ENCODE measurements at places on chromosomes 3 and 15. TPM values are rescaled to one million over a fixed set of nuclear protein-coding genes. Genes with fewer than 3 reads are reported as not detected.

The C2CD4B gene
- 1.2 TPM for polyA plus RNA-seq

The FBLN2 gene
- 33.8 TPM for polyA plus RNA-seq

The GATA2 gene
- 38.3 TPM for polyA plus RNA-seq

The GOLGA8G gene
- polyA plus RNA-seq, result 0.06 TPM

The MCTP2 gene
- 22.0 TPM for polyA plus RNA-seq

The APOD gene
- 9.5 TPM for polyA plus RNA-seq

- DNase-seq, result no peak
Observed at GRCh38 chr3:182683858-182684257, 109.4 kb upstream of the ATP11B start.

DNA sequence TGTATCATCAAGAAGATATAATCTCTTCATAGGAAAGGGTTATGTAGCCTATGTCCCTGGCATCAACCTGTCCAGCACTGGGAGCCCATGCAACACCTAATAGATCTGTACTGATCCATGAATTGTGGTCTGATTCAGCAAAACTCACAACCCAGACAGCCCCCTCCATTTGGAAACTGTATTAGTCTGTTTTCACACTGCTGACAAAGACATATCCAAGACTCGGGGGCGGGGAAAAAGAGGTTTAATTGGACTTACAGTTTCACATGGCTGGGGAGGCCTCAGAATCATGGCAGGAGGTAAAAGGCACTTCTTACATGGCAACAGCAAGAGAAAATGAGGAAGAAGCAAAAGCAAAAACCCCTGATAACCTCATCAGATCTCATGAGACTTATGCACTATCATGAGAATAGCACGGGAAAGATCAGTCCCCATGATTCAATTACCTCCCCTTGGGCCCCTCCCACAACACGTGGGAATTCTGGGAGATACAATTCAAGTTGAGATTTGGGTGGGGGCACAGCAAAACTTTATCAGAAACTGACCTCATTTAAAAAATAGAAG, 83.3 kb downstream of the TRIM42 start:
- no peak for DNase-seq

DNA sequence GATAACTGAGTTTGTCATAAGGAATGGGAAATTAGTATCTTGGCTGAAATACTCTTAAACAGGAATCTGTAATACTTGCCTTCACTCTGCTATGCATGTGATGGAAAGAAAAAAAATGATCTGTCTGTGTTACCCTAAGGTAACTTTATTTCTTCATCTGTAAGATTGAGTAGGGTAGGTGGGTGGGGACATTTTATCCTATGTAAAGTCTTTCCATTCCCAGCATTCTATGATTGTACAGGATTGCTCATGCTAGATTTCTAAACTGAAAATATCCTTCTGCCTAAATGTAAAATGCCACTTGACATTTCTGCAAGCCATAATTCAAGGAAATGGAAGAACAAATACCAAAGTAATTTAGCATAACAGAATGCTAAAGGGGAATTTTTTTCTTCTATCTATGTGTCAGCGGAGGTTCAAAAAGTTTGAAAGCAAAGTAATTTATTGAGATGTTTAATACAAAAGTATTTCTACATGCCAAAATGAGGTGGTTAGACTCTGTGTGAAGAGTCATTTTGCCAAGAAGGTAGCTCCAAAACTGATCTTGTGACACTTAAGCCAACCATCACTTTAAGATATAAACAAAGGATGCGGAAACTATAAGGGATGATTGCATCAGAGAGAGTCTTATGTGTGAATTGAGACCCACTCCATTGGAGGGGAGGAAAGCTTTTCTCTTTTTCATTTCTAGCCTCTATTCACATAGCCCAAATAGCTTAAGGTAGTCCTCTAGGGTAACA, 46.6 kb upstream of the SERPINI2 start:
- DNase-seq, result no peak

GRCh38 chr15:78397382-78397781, 40.6 kb upstream of the IREB2 start:
- no peak for DNase-seq

GRCh38 chr15:71384501-71384900, 269.2 kb downstream of the THSD4 start:
- no peak for DNase-seq

- no peak for DNase-seq
Observed at GRCh38 chr3:65438096-65438495, 600.6 kb downstream of the MAGI1 start.

- DNase-seq, result no peak
Observed at GRCh38 chr3:148990236-148990635, 1.1 kb upstream of the GYG1 start.

DNA sequence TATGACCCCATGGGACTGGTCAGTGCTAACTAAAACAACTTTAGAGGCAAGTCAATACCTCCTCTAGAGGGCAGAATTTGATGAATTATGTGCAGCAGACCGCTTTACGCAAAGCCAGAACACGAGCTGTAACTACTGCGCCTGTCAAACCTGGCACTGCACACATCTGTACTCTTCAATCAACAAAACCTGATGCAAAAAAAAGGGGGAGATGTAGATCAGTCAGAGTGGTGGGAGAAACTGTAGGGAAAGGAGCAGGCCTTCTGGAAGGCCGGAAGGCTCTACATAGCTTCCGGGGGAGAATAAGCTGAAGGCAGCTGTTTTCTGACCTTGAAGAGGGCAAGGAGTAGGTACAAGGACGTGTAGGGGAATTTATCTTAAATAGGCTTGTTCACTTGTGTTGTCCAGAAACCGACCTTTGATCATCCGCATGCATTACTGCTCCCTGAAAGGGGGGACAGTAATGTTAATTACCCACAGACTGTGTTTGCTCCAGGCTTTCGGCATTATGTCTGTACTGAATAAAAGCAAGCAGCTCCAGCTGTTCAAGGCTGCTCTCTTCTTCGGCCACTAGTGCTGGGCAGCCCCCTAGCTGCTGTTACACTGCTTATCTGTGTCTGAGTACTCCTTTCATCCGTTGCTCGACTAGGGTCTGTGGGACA, 41.0 kb downstream of the GPR160 start:
- no peak for DNase-seq

DNA sequence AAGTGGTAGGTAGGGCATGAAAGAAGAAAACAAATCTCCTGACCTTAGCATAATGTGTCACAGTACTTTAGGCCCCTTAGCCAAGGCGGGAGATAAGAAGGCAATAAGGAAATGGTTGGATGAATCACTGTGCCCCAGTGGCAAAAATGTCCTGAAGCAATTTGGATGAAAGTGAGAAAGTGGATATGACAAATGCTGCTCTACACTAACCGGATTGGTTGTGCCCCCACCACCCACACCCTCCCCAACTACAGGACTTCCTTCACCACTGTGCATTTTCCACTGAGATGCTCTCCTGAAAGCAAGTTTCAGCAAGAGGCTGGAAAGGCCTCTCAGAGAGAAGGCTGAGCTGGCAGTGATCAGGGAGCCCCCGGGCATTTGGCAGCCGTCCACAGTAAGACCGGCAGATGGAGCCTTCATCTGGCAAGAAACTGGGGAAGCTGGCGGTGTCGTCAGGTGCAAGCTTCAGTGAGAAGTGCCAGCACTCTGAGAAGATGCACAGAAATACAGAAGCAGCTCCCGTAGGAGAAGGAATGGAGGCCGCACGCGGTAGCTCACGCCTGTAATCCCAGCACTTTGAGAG, 63.8 kb downstream of the ATP1B3 start:
- DNase-seq, result no peak

DNA sequence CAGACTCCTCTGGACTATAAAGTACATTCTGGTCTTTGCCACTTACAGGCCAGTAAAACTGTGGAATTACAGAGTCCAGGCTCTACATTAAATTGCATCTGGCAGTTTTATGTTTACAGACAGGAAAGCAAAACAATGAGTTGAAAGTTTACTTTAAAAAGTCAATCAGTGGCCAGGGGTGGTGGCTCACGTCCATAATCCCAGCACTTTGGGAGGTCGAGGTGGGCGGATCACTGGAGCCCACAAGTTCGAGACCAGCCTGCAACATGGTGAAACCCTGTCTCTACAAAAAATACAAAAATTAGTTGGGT, 53.8 kb downstream of the TM4SF4 start:
- DNase-seq, result no peak

DNA sequence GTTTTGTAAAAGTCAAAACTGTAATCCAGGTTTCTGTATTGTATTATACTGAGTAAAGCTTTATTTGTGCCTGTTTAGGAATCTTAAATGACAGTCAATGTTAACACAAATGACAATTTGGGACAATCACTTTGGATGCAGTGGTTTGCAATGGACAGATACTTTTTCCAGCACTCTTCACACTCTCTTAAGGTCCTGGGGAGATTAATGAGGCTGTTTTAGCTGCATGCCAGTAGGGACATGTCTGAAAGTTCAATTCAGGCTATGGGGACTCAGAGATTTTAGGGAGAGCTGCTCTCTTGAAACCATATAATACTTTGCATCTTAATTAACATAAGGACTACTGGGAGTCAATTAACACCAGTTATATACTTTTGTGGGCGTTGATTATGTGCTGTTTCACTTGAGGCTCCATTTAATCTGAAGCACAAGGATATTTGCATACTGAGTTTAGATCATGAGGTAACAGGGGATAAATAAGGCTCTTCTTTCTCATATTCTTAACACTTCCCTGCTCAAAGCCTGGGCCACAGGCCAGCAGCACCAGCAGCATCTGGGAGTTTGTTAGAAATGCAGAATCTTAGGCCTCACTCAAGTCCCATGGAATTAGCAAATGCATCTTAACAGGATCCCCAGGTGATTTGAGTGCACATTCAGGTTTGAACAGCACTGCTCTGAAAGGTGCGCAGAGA, 972.8 kb downstream of the PLOD2 start:
- DNase-seq, result no peak

GRCh38 chr3:38325256-38325655, 21.3 kb upstream of the XYLB start:
- DNase-seq, result no peak
